ENCODE measurements at places on chromosomes 3 and 15.
A peak's percentile ranks its signal among the peaks of the same experiment; 100 is the strongest.

- DNase-seq: no peak
These were observed 77.1 kb upstream of the UBE2E1 start for GRCh38 chr3:23728601-23729117.

GRCh38 chr3:21528291-21528995, 222.6 kb downstream of the ZNF385D start:
- no peak for DNase-seq

- no peak for DNase-seq
These were observed 140.7 kb upstream of the MEF2A start for GRCh38 chr15:99424978-99425656.

GRCh38 chr15:46607077-46607476, 972.2 kb downstream of the SQOR start:
- DNase-seq: no peak

DNA sequence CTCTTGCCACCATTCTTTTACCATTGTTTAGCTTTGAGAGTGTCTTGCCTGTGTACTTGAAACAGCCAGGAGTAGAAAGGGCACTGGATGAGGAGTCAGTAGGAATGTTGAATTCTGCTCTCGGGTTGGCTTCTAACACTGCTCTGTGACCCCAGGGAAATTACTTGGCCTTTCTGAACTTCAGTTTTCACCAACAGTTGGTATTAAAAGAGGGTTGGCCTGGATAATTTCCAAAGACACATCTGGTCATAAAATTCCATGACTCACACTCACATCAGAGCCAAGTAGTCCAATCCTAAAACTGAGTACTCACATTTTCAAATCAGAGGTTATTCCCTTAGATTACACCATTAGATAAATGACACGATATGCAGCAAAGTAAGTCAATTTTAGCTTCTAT, 141.6 kb downstream of the ECT2 start:
- peak; percentile 80 for DNase-seq

DNA sequence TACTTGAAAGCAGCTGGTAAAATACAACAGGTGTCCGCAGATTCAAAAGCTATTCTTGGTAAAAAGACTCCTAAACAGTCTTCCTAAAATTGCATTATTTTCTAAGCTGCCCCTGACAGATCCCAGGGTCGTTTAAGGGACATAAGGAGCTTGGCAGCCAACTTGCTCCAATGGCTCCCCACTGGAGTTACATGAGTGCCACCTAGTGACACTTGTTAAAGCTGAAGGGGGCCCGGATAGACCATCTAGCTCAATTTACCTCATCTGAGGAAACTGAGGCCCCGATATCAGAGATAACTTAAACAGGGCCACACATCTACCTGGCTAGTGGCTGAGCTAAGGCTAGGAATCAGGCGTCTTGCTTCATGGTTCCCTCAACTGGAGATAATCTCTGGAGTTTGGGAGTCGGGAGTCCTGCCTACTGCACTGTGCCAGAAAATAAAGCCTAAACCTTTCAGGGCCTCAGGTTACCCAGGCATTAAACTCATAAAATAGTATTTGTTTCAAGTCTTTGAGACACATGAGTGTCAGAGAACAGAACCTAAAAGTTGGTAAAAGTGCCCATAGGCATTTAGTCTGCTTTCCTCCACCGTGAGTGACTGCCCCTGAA, 6.5 kb upstream of the TBC1D23 start:
- peak; percentile 72 for DNase-seq

DNA sequence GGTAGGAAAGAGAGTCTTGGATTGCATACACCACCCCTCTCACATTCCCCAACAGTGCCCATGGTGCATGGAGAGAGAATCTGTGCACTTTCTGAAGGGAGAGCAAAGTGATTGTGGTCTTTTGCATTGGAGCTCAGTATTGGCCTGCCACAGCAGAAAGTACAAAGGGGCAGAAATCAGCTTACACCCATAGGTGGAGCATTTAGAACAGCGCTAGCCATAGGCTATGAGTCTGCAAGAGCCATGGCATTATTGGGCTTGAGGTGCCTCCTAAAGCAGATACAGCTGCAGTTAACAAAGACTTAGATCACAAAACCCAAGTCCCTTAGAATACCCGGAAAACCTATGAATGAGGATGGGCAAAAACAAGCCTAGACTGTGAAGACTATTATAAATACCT, 21.8 kb downstream of the SI start:
- DNase-seq: no peak

GRCh38 chr3:106589311-106589942, 720.6 kb upstream of the CBLB start:
- DNase-seq: peak; percentile 59

DNA sequence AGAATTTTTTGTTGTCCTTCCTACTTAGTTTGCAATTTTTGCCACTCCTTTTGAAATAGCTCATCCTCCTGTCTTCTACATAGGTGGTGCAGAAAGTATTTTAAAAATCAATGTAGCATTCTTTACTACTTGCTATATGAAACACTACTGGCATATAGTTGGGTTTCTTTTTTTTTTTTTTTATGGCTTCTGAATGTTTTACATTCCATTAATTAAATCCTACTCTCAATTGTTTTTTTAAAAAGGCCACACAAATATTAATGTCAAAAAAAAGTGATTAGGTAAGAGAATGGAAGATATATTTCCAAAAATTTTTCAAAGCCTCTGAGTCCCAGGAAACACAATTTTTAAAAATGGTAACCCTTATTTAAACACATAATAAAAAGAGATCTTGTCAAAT, 262.6 kb downstream of the MAGI1 start:
- DNase-seq: no peak

DNA sequence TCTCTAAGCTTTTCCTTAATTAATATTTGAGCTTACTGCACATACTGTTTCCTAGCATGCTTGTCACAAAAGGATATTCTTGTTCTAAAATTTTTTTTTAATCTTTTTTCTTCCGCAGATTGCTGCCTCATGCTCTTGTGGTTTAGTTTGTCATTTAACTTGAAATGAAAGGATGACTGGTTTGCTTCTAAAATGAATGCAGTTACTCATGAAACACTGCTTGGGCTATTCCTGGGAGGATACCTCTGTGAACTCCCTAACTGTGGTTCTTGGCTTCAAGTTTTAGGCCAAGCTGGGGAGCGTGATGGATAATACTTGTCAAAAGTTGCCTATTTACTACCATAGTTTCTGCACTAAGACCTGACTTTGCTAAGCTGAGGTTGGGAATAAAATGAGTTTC, 64.0 kb downstream of the USP13 start:
- DNase-seq: no peak

- DNase-seq: no peak
These were observed 215.0 kb upstream of the CDIN1 start for GRCh38 chr15:36364377-36364776.

DNA sequence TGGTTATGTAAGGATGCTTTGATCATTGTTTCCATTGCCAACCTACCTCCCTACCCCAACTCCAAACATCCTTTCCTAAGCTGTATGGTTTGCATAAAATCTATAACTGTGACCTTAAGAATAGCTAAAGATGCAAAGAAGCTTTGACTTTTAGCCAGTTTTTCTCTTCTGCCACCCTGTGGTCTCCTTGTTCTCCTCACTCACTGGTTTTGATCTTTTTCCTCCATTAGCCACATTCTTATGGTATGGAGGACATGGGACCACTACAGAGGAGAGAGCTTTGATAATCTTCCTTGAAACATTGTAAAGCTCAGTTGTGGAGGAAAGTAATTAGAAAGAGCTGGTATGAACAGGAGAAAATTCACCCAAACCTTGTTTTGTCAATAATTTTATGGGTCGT, 115.9 kb downstream of the NEK11 start:
- no peak for DNase-seq

- DNase-seq: no peak
These were observed 9.4 kb downstream of the HACL1 start for GRCh38 chr3:15591928-15592327.

GRCh38 chr15:74662064-74662860, 33.6 kb downstream of the EDC3 start:
- no peak for DNase-seq

GRCh38 chr3:15771444-15771843, 26.3 kb downstream of the ANKRD28 start:
- DNase-seq: no peak

- no peak for DNase-seq
These were observed 44.0 kb downstream of the PSMD6 start for GRCh38 chr3:63979093-63979885.

- no peak for DNase-seq
These were observed 312.7 kb upstream of the TGFBR2 start for GRCh38 chr3:30293621-30294240.

DNA sequence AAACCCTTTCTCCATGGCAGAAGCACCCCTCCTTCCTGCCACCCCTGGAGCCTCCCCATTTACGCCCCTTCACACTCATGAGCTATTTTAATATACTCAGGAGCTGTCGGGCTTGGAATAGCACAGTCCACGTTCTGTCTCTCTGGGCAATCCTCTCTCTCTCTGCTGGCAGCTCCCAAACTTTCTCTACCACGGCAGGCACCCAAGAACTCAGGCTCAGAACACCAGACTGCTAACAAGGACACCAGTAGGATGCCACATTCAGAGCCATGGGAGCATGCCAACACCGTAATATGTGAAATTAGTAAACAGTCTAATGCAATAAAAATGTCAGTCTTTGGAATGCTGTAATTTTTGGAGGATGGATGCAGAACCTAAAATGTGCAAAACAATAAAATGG, 19.3 kb downstream of the TNFAIP8L3 start:
- DNase-seq: no peak

DNA sequence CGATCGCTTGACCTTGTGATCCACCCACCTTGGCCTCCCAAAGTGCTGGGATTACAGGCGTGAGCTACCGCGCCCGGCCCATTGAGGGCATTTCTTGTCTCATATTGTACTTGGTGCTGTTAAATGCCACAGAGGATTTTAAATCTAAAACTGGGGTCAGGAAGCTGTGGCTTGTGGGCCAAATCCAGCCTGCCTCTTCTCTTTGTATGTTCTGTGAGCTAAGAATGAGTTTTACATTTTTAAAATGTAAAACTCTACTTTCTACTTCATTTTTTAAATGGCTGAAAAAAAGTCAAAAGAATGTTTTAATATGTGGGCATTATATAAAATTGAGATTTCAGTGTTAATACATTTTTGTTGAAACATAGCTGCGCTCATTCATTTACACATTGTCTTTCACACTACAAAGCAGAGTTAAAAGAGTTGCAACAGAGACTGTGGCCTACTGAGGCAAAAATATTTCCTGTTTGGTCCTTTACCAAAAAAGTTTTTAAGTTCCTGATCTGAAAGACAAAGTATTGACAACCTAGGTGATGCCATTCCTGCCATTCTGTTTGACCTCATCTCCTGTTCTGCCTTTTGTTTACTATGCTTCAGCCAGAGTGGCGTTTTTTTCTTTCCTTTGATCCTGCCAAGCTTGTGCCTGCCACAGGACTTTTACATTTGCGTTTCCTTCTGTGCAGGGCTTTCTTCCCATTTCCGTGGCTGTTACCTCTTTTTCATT, 50.4 kb downstream of the PDCD6IP start:
- DNase-seq: no peak

- peak; percentile 64 for DNase-seq
These were observed 545 bp upstream of the RFX7 start for GRCh38 chr15:56244038-56244810.

DNA sequence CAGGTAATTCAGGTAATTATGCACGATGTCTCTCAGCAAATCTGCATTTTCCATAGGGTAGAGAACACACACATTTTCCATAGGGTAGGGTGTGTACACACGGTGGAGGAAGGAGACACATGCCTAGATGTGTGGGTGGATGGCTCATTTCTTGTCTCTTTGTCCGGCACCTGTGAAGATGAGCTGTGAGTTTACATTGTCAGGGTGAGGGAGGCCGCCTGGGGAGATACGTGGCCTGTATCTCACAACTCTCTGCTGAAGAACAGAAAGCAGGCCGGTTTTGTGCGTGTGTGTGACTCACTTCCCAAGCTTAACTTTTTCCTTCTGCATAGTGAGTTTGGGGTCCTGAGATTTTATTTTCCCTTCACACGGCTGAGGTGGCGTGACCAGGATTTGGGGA, 60.3 kb downstream of the SLC6A6 start:
- no peak for DNase-seq

DNA sequence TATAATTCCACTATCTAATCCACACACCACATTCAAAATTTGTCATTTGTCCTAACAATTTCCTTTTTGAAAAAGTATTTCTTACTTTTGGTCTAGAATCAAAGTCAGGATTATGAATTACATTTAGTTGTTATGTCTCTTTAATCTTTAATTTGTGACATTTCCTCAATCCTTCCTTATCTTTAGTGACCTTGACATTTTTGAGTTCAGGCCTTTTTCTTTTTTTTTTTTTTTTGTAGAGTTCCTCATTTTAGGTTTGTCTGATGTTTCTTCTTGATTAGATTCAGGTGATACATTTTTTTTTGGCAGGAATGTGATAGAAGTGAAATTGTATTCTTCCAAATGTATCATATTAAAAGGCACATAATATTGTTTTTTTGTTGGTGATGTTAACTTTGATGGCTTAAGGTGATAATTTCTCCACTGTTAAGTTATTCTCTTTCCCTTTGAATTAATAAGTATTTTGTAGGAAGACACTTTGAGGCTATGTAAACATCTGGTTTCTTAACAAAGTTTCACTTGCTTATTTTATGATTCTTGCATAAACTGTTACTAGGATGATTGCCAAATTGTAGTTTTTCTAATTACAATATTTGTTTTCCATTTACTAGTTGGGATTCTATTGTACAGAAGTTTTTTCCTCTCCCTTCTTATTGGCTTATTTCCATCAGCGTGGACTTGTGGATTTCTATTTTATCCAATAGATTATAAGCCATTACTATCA, 16.3 kb downstream of the SLC35G2 start:
- DNase-seq: no peak

- DNase-seq: no peak
These were observed 127.9 kb downstream of the GABRB3 start for GRCh38 chr15:26644948-26645347.

DNA sequence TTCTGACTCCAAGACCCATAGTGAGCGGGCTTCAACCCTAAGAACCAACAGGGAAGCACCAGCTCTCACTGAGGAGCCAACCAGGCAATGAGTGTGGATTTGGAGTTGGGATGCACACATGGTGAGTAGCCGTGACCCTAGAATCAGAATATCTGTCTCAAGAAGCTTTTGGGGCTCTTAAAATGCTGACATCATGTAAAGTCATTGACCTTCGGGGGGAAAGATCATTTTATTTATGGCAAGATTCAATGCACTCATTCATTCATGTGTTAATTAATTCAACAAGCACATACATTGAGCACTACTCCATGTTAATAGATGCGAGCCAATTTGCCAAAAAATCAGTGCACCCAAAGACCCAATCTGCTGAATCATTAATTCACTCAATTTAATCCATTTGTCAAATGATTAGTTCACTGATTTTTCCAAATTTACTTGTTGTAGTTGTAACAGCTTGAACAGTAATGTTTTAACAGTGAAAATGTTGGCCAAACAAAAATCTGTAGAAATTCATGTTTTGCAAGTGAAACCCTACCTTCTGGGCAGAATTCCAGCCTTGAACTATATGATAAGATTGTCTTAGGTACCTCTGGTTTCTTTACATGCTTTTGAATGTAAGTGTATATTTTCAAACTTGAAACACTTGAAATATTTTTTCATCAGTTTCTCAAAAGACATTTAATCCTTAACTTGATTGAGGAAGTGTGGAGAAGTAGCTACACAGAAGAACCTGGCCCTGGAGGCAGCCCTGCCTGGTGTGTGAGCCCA, 29.8 kb upstream of the LACTB start:
- DNase-seq: no peak

- DNase-seq: no peak
These were observed 37.7 kb upstream of the SLC4A7 start for GRCh38 chr3:27521872-27522265.

Data from fibroblast of the conjunctiva (primary cell).